ENCODE measurements at places on chromosomes 4 and X.
A peak's percentile ranks its signal among the peaks of the same experiment; 100 is the strongest.

DNA sequence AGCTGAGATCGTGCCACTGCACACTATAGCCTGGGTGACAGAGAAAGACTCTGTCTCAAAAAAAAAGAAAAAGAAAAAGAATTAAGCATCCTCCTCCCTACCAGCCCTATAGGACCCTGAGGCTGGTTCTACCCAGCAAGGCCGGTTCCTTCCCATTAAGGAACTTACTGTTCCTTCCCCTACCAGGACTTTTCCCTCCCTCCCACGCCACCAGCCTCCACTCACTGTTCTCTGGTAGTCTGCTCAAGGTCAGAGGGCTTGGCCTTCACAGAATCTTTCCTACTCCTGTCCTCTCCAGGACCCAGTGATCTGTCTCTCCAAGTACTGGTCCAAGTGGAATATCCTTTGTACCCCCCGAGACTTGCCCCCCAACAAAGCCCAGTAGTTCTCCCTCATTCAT lies 1.4 kb downstream of the GRIPAP1 start:
- no peak for DNase-seq

DNA sequence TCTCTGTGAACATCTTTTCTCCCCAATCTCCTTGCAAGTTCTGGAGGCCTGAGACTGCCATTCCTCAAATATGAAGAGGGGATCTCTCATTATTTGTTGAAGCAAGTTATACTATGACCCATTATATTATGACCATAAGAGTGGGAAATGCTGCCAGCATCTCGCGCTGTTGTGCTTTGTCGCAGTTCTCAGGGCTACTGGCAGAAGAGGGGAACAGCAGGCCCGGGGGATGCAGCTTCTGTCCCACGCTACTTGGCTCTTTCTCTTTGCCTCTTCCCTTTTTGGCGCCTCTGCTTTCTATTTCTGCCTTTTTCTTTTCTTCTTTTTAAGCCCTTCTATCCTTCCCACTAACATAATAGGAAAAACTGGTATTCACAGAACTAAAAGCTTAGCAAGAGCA lies 64.2 kb downstream of the GEMIN8 start:
- DNase-seq: no peak

GRCh38 chrX:75086731-75087195 lies 69.3 kb downstream of the ABCB7 start:
- no peak for DNase-seq

DNA sequence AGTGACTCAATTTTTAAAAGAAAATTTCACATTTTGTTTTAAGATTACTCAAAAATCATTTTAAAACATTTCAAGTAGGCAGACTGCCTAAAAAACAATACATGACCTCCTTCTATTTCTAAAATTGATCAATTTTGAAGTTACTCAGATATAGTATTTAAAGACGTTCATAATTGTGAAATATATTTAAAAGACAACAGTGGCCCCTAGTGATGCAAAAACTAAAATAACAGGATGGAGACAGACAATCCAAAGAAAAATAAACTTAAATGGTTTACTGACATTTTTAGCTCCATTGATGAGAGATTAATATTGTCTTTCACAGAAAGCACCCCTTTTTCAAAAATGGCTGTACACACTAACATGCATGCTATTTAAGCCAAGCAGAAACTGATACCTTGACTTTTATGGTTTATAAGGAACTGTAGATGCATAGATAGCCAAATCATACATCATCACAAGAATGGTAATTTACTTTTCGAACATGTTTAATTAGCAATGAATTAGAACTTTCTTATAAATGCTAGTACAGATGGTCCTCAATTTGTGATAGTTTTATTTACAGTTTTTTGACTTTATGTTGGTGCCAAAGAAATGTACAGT lies 69.8 kb upstream of the FAT4 start:
- no peak for DNase-seq

- no peak for DNase-seq
These were observed 632 bp downstream of the PLP2 start for GRCh38 chrX:49172280-49172780.

- DNase-seq: no peak
These were observed 101.9 kb upstream of the RBPJ start for GRCh38 chr4:26218677-26219605.

GRCh38 chrX:30141966-30142365 lies 73.4 kb upstream of the MAGEB2 start:
- peak; percentile 2 for DNase-seq

- no peak for DNase-seq
These were observed 71.6 kb downstream of the FAM53A start for GRCh38 chr4:1612278-1613098.

GRCh38 chr4:41122775-41123174 lies 91.6 kb downstream of the APBB2 start:
- DNase-seq: no peak

DNA sequence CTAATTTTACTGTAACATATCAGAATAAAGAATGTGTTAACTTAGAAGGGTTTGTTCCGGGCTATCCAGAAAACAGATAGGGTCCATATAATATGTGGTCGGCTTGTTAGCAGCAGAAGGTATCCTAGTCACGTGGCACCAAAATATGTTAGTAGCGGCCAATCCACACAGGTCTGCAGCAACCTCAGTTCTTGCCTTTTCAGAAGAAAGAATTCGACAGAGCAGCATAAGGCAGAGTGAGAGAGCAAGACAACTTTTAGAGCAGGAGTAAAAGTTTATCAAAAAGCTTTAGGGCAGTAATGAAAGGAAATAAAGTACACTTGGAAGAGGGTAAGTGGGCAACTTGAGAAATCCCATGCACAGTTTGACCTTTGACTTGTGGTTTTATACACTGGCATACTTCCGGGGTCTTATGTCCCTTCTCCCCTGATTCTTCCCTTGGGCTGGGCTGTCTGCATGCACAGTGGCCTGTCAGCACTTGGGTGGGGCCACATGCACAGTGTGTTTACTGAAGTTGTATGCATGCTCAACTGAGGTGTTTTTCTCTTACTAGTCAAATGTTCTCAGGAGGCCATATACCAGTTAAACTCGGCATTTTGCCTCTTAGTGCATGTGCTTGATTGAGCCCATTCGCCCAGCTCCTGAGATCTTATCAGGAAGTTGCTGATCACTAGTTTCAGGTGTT lies 37.0 kb upstream of the ABCG2 start:
- no peak for DNase-seq

- DNase-seq: no peak
These were observed 45.3 kb upstream of the ZMAT1 start for GRCh38 chrX:101977106-101977505.

DNA sequence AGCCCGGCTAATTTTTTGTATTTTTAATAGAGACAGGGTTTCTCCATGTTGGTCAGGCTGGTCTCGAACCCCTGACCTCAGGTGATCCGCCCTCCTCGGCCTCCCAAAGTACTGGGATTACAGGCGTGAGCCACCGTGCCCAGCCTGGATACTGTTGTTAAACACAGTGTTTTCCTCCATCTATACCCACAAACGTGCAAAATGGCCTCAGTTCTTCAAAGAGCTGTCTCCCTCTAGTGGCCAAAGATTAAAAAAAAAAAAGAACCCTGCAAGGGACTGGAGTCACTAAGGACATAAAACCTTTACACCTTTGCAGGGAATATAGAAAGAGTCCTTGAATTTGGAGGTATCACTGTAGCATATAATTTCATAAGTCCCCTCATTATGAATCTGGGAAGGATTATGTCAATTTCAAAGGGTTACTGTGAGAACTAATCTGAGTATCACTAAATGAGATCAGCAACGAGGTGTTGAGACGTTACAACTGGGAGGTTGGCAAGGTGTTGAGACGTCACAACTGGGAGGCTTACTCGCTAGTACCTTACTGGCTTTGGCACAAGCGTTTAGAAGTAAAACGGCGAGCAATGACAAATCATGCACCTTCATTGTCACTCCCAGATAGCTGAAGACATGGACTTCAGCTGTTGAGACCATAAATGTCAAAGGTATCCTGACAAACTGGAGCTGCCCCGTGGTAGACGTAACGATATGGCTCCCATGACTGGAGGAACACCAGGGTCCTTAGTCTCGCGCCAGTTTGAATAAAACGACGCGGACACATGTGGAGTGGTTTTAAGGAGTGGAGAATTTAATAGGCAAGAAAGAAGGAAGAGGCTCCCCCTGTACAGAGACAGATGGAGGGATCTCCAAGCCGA lies 33.4 kb upstream of the ENPP6 start:
- DNase-seq: peak; percentile 26

- DNase-seq: no peak
These were observed 41.0 kb downstream of the GAB1 start for GRCh38 chr4:143377611-143378099.

- no peak for DNase-seq
These were observed 150.0 kb downstream of the CBR4 start for GRCh38 chr4:168859888-168860694.

Measured in HuH-7 (cell line).